Central memory CD4-positive, alpha-beta T cell (primary cell): ENCODE measurements at places on chromosomes 3 and 15.

GRCh38 chr15:49135342-49135857 is 20.0 kb downstream of the COPS2 start:
- no peak for DNase-seq

- peak; percentile 21 for DNase-seq
Observed at GRCh38 chr3:113495035-113495434, 19.9 kb downstream of the SPICE1 start.

GRCh38 chr15:39934397-39935071 is 619 bp downstream of the EIF2AK4 start:
- DNase-seq: no peak

- no peak for DNase-seq
Observed at GRCh38 chr3:176041185-176041584, 1156.1 kb downstream of the TBL1XR1 start.

- no peak for DNase-seq
Observed at GRCh38 chr15:66943456-66944095, 121.8 kb upstream of the SMAD3 start.

GRCh38 chr3:130711565-130712324 is 34.9 kb downstream of the PIK3R4 start:
- DNase-seq: no peak

GRCh38 chr3:48595526-48596121 is 495 bp upstream of the COL7A1 start:
- DNase-seq: no peak

DNA sequence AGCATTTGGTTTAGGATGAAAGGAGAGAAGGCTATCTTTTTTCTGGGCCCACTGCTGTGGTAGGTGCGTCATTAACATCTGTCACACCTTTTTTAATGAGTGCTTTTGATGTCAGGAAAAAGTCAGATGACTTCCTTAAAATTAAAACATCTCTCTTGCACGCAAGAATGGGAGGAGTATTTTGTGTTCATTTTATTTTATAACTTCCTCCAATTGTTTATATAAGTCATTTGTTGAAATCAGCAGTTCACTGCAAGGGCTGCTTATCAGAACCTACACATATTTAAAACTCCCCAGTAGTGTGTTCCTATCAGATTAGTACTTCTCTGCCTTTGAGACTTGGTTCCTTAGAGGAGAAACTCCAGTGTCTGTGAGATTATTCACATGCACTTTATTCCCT is 143.8 kb downstream of the NEO1 start:
- no peak for DNase-seq

DNA sequence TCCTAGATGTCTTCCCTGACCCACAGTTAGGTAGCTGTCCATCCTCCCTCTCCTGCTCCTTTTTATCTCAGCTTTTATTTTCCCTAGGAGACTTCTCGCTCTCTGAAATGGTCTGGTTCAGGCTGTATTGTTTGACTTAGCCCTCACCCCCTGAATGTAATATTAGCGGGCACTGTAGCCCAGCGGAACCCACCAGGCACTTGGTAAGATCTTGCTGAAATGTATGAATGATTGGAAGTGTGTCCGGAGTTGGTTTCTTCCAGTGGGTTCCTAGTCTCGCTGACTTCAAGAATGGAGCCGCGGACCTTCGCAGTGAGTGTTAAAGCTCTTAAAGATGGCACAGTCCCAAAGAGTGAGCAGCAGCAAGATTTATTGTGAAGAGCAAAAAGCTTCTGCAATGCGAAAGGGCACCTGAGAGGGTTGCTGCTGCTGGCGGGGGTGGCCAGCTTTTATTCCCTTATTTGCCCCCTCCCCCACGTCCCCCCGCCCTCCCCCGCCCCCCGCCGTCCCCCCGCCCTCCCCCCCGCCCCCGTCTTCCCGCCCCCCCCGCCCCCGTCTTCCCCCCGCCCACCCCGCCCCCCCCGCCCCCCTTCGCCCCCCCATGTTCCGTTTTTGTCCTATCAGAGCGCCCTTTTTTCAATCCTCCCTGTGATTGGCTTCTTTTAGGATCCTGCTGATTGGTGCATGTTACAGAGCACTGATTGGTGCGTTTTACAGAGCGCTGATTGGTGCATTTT is 694 bp upstream of the EEFSEC start:
- no peak for DNase-seq

DNA sequence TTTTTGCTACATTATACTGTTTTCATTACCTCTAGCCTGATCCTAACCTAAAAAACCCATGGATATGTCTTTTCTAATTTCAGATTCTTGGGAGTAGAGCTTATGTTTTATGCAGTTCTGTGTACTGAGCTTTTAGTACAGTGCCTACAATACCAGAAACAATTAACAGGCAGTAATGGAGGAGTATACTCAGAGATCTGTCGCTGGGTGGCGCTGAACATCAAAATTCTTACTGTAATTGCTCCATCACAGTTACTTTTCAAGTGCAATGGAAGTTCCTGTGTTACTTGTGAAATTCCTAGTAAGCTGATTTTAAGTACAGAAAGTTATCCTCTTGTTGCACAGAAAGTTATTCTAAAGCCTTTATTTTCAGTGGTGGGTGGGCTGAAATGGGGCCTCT is 66.9 kb downstream of the RNF13 start:
- DNase-seq: no peak

DNA sequence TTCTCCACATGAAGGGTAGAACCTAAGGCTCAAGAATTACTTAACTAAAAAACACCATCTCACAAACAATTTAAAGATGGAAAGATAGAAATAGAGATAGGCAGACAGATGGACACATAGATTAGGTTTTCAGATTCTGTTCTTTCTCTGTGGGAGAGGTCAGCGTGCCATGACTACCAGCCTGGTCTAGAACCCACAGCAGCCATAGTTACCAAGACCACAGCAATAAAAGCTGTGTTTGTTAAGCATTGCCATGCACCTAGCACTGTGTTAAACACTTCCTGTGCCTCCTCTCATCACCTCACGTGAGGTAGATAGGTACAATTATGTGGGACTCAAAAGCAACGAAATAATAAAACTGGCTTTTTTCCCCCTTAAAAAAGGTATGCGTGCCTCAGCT is 83.1 kb upstream of the TSEN2 start:
- no peak for DNase-seq

DNA sequence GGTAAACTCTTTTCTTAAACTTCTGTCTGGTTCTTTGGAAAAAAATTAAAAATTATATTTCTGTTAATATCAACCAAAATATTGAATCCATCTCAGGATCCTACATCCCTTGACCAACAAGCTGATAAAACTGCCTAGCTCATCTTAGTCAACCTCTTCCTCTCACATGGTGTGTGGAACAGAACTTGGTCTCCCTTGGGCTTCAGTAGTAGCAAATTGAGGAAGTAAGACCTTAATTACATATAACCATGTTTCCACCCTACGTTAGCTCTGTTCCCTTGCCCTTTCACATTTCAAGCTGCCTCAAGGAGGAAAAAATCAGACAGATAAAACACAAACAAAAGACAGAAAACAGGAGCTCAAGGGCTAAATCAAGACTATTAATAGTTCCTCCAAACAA is 116.4 kb downstream of the GREM1 start:
- DNase-seq: no peak

DNA sequence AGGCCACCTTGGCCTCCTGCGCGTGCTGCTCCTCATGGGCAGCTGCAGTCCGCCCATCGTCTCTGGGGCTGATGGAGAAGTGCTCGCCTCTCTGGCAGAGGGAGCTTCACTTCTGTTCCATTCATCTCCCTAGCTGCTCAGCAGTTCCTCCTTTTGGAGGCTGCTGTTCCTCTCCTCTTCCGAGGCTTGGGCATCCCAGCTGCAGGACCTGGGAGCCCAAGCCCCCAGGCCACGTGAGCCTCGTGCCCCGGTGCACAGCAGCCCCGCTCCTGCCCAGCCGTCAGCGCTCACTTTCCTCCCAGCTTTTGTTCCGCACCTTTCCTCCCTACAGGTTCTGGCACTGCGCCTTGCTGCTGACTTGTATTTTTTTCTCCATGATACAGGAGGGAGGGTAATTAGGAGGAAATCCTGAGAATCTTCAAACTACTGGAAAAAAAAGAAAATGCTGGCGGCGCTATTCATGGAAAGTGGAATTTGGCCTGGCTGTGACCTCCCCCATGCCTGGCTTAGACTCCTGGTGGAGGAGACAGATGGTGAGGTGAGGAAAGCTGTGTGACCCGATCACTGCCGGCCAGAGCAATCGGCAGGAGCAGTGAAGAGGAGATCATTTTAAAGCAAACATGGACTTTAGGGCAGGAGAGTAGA is 210.1 kb downstream of the CHST2 start:
- no peak for DNase-seq

GRCh38 chr3:110767838-110768237 is 303.8 kb upstream of the NECTIN3 start:
- DNase-seq: no peak

DNA sequence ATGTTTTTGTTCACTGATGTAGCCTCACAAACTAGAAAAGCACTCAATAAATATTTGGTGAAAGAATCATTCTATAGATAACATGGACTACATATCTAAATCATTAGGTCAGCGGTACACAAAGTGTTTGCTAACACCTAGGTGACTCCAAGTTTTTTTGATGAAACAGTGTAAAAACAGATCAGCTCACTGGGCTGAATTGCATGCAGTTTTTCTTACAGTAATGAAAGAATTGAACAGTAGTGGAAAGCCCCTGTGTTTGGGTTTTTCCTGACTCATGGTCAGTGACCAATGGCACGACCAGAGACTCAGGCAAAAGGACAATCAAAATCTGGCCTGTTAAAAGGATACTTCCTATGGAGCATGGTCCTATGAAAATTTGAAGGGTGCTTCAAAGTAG is 384.3 kb upstream of the EPHA6 start:
- no peak for DNase-seq

GRCh38 chr3:153921826-153922225 is 199.4 kb upstream of the ARHGEF26 start:
- DNase-seq: no peak

GRCh38 chr15:27824841-27825422 is 274.2 kb downstream of the OCA2 start:
- DNase-seq: no peak

DNA sequence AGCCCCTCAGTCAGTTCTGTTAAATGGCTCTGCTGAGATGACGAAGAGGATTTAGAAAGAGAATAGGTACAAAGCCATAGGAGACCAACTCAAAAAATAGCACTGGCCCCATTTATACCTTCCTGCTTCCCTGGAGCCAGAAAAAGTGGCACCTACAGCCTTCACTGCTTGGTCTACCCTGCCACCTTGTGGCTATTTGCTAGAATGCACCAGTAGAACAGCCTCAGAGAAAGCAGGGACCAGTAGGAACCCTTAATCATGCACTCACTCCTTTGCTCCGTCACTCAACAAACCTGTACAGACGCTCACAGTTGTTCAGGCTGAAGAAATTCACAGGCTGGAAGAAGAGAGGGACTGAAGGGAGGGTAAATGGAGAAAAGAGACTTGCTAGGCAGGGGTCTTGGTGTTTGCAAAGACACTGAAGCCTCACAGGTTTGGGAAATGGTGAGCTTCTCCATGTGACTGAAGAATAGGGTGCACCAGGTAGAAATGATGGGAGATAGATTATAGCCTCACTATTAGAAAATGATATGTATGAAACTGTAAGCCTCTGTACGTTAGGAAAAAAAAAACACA is 12.1 kb upstream of the RTP2 start:
- peak; percentile 67 for DNase-seq

GRCh38 chr3:132444383-132444782 is 27.1 kb downstream of the DNAJC13 start:
- no peak for DNase-seq

GRCh38 chr15:70066447-70066846 is 31.3 kb downstream of the TLE3 start:
- no peak for DNase-seq

DNA sequence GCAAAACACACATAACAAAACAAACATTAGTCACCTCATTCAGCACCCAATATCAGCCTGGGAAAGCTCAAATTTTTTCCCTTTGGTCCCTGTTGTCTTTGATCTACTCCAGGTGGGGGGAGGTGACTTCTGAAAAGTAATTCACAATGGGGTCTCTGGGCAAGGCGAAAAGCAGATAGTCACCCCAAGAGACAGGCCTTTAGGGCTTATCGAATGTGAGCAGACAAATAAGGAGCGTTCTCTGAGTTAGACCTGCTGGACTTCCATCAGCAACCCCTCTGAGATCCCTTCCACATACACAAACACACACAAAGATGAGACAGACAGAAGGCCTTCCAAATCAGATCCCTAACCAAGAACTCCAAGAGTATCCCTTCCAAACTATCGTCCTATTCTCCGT is 171.0 kb upstream of the SMAD3 start:
- DNase-seq: no peak

DNA sequence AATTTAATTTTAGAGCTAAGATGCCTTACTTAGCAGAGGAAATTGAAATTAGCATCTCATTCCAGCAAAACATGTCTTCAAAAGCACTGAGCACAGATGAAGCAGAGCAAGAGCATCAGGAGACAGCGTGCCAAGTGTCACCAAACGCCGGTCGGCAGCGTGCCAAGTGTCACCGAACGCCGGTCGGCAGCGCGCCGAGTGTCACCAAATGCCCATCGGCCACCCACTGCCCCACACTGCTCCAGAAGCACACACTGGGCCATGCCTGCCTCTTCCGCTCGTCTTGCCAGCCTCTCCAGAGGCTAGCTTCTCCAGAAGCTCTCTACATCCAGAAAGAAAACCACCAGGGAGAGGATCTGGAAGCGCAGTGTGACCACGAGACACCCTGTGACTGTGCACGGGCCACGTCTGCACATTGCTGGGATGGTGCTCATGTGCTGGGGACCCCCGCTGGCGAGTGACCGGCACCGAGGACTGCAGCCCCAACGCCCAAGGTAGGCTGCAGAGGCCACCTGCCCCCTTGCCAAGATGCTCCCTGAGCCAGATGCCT is 37.8 kb downstream of the CYFIP1 start:
- no peak for DNase-seq

DNA sequence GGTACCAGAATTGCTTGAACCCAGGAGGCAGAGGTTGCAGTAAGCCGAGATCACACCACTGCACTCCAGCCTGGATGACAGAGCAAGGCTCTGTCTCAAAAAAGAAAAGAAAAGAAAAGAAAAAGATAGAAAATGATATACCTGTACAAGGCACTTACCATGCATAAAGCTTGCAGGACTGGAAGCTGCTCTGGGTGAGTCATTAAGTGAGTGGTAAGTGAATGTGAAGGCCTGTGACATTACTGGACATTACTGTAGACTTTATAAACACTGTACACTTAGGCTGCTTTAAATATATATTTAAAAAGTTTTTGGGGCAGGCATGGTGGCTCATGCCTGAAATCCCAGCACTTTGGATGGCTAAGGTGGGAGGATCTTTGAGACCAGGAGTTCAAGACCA is 99.2 kb downstream of the SLMAP start:
- DNase-seq: no peak

- DNase-seq: no peak
Observed at GRCh38 chr3:188360364-188360881, 206.5 kb downstream of the LPP start.

DNA sequence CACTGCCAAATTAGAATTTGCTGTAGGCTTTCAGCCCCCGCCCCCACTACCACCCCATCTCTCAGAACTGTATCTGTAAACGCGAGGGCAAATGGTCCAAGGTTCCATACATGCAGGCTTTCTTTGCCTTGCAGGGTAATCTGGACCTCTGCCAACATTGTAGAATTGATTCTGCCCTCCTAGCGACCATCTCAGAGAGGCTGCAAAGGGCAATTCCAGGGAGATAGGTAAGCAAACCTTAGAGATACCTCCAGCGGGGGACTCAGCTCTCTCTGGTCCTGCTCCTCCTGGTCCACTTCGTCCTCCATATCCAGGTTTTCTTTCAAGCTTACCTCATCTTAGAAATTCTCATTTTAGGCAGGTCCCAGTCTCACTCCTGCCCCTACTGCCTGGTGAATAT is 64.4 kb downstream of the SLMAP start:
- DNase-seq: no peak

- DNase-seq: no peak
Observed at GRCh38 chr3:126098391-126098858, 14.5 kb upstream of the SLC41A3 start.

- peak; percentile 43 for DNase-seq
Observed at GRCh38 chr3:17179381-17180205, 294.8 kb downstream of the PLCL2 start.
